ENCODE measurements at places on chromosomes 16 and 17. TPM values are rescaled to one million over a fixed set of nuclear protein-coding genes. Genes with fewer than 3 reads are reported as not detected.

DNA sequence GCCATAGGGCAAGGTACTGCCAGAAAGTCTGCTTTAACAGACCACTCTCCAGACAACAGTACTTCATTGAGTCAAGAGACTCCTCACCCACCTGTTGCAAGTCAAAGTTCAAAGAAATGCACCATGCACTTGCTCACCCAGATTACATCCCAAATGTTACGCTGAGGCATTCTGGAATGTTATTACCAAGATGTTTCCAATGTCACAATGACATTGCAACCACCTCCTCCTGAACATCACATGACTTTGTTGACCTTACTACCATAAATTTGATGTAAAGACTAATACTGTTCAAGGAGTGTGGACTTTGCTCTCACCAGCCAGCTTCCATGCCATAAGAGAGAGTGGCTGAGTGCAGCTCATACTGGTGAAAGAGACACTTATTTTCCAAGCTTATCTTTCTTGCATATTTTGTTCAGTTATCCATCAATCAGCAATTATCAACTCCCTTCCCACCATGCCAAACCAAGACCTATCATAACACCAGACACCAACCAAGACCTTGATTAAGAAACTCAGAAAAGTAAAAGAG is 58.5 kb upstream of the BCAR1 start:
- no peak overlapping the region for H3K27ac ChIP-seq
- H3K36me3 ChIP-seq = peaks cover 18% of the 10 kb centered on the region
- H3K27me3 ChIP-seq = peaks cover 6% of the 10 kb centered on the region
- H3K4me3 ChIP-seq = no peak overlapping the region

Gene CA7
- total RNA-seq = not detected

DNA sequence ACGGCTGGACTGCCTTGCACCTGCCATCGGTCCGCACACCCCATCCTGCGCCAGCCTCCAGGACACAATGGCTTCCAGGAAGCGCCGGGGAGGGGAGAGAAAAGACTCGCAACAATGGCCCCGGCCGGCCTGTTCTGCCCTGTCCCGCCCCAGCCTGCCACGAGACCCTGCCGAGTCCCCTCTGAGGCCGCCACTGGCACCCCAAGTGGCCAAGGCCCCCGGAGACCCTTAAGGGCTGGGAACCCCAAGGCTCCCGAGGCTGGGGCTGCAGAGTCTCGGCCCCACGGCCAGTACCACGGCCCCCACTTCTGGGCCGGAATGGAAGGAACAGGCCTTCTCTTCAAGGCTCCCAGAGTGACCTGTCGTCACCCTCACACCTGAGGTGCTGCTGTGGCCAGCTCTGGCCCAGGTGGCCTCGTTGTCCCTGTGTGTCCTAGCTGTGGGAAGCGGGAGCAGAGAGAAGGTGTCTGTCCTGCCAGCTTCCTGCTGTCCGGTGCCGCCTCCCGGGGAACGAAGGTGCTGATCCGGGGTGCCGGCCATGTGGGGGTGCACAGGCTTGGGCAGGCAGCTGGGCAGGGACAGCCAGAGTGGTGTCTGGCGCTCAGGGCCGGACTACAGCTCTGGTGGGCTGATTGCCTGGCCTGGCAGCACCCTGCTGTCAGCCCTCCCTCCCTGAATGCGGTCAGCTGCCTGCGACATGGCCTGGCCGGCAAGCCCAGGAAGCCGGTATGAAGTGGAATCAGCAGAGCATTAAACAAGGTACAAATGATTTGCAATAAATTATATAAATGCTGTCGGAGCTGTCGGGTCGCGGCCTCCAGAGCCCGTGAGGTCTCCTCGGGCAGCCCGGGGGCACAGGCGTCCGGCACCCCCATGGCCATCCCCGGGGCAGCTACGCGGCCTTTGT is 8.2 kb upstream of the CACNA1H start:
- H3K36me3 ChIP-seq = no peaks in the 10 kb centered on the region
- peaks cover 3% of the 10 kb centered on the region for H3K4me1 ChIP-seq
- no peak overlapping the region for H3K27ac ChIP-seq
- no peaks in the 10 kb centered on the region for H3K27me3 ChIP-seq
- no peak for DNase-seq

Gene ARHGDIG
- not detected for total RNA-seq

DNA sequence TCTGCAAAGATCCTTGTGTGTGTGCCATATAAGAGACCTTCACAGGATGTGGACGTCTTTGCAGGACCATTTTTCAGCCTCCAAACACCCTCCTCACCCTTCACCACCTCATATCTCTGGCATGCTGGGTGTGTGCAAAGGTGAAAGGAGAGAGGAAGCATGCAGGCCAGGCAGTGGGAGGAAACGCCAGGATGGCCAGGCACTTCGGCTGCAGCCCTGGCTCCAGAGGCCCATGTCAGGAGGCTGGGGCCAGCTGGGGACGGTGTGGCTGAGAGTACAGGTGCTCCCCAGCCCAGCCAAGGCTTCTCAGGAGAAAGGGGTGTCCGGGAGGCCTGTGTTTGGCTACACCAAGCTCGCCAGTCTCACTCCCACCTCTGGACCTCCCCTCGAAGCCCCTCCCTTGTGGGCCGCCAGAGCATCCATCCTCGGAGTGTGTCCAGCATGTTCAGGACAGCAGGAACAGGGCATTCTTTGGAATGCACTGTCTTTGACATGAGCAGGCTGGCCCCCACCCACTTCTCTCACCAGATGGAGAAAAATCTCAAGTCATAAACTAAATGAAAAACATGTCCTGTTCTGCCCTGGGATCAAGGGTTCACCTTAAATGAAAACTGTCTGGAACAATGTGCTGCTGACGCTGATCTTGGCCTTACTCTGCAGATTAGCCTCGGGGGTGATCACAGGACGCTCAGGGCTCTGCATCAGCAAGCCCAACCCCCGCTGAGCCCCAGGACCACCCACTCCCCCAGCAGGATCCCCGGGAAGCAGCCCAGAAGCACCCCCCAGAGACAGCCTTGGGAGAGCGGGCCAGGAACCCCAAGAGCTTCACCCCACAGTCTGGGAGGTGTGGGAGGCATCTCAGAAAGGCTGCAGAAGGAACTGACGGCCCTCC is 15.9 kb downstream of the PEMT start:
- H3K4me3 ChIP-seq = no peak overlapping the region
- no peaks in the 10 kb centered on the region for H3K36me3 ChIP-seq
- no peak overlapping the region for H3K27ac ChIP-seq
- no peaks in the 10 kb centered on the region for H3K4me1 ChIP-seq
- DNase-seq = no peak
- no peaks in the 10 kb centered on the region for H3K27me3 ChIP-seq

Gene CNEP1R1
- 31.7 TPM for total RNA-seq

DNA sequence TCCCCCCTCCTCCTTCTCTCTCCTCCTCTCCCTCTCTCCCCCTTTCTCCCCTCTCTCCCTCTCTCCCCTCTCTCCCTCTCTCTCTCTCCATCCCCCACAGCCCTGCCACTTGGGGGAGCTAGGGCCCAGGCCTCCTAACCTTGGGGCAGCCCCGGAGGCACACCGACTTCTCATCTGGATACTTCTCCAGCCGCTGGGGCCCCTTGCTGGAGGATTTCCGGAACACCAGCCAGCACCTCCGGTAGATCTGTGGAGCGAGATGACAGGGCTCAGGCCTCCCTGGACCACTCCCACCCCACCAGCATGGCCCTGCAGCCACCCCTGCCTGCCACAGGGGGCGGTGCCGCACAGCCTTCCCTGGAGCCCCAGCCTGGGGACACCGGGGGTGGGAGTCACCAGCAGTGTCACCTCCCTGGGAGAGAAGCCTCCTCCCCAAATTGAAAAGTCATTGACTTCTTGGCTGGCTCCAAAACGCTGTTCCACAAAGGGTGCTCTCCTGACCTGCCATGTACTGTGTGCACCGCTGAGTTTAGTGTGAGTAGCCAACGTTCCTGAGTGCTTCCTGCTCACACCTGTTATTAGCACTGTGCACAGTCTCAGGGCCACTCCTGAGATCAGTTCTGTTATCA is 10.5 kb downstream of the DOK4 start:
- peaks cover 7% of the 10 kb centered on the region for H3K36me3 ChIP-seq
- H3K4me1 ChIP-seq = peaks cover 15% of the 10 kb centered on the region
- DNase-seq = peak; percentile 89
- H3K4me3 ChIP-seq = peak overlapping the region; percentile 62
- H3K27ac ChIP-seq = peak overlapping the region; percentile 88

GRCh38 chr17:62968445-62968923 is 2.4 kb downstream of the TANC2 start:
- H3K4me1 ChIP-seq = peaks cover 27% of the 10 kb centered on the region
- peaks cover 29% of the 10 kb centered on the region for H3K27me3 ChIP-seq
- H3K27ac ChIP-seq = no peak overlapping the region
- H3K4me3 ChIP-seq = peak overlapping the region; percentile 46
- H3K36me3 ChIP-seq = no peaks in the 10 kb centered on the region
- DNase-seq = no peak

Gene TMEM219
- total RNA-seq = 74.5 TPM

Gene KRTAP4-4
- not detected for total RNA-seq

DNA sequence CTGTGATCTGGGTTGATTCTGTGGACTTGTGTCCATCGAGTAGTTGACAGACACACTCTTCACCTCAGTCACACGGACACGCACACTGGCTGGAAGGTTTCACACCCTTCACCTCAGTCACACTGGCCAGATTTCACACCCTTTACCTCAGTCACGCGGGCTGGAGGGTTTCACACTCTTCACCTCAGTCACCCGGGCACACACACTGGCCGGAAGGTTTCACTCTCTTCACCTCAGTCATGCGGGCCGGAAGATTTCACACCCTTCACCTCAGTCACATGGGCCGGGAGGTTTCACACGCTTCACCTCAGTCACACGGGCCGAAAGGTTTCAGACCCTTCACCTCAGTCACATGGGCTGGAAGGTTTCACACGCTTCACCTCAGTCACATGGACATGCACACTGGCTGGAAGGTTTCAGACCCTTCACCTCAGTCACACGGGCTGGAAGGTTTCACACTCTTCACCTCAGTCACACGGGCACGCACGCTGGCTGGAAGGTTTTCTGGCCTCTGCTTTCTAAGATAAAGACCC is 96.2 kb downstream of the PGS1 start:
- H3K4me3 ChIP-seq = no peak overlapping the region
- peaks cover 13% of the 10 kb centered on the region for H3K4me1 ChIP-seq
- peaks cover 3% of the 10 kb centered on the region for H3K27me3 ChIP-seq
- DNase-seq = no peak
- peak overlapping the region; percentile 4 for H3K27ac ChIP-seq

- H3K4me3 ChIP-seq = no peak overlapping the region
- H3K27me3 ChIP-seq = peaks cover 39% of the 10 kb centered on the region
- no peaks in the 10 kb centered on the region for H3K4me1 ChIP-seq
- H3K36me3 ChIP-seq = no peaks in the 10 kb centered on the region
Measured at GRCh38 chr16:54175169-54175551, 111.4 kb downstream of the IRX3 start.

Gene CDC42EP4
- total RNA-seq = 1.5 TPM

Gene SPATA32
- 0.53 TPM for total RNA-seq

Gene C17orf107
- 1.9 TPM for total RNA-seq

- no peak overlapping the region for H3K27ac ChIP-seq
- no peak for DNase-seq
- no peak overlapping the region for H3K4me3 ChIP-seq
- H3K36me3 ChIP-seq = no peaks in the 10 kb centered on the region
- H3K27me3 ChIP-seq = peaks cover 17% of the 10 kb centered on the region
Measured at GRCh38 chr17:39147221-39148185, 3.9 kb downstream of the PLXDC1 start.

Gene C16orf92
- not detected for total RNA-seq

DNA sequence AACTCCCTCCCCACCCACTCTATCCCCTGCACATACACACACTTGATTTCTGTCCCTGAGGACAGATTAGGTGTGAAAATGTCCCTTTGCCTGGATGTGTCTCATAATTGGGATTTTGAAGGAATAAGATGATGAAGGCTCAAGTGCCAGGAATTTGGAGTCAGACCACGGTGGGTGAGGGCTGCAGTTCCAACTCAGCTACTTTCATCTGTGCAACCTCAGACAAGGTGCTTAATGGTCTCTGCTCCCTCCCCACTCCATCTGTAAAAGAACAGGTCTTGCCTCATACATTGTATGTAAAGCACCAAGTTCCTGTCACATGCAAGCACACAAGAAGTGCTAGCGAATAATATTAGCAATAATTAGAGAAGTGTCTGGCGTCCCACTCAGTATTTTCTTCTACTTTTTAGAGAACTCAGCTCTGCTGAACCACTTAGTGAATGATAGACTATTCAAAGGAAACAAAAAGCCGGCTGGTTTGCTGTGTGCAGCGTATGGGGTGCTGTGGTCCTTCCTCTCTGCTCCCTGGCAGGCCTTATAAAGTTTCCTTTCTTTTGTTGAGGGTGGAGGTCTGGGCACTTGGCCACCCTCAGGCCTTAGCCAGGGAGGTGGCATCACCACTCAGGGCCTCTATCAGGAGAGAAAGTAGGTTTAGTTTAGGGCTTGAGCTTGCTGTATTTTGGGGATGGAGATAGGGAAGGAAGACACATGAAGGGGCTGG is 6.4 kb downstream of the TBX4 start:
- H3K27ac ChIP-seq = no peak overlapping the region
- H3K4me1 ChIP-seq = peaks cover 25% of the 10 kb centered on the region
- peaks cover 89% of the 10 kb centered on the region for H3K27me3 ChIP-seq
- H3K4me3 ChIP-seq = no peak overlapping the region
- H3K36me3 ChIP-seq = no peaks in the 10 kb centered on the region

Gene SLC16A6
- 5.8 TPM for total RNA-seq

DNA sequence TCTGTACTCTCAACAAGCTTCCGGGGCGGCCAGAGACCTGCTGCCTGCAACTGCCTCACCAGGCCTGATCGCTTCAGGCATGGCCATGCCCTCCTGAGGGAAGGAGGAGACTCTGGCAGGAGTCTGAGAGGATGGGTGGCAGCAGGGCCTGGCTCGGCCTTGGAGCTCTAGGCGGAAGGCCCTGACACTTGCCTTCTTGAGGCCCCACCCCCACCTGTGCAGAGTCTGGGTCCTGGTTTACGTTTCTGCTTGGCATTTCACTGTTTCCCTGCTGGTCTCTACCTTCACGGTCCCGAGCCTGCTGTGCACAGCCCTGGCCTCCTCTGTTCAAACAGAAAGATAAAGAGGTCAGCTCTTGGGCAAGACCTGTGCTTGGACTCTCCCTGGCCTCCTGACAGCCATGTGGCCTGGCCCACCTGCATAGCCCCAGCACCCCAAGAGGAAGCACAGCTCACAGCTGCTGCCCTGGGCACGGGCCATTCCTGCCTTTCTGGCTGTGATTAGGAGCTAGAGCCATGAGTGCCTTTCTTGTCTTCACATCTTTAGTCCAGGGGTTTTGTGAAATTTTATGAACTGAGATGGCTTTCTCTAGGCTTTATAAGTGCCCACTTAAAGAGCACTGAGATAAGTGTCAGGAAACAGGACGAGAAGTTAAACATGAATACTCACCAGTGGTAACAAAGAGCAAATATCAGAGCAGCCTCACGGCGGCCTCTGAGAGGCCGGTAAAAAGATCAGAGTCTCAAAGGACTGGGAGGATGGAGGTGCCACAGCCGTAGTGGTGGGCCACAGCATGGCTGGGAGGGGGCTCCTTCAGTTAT is 25.6 kb upstream of the MTSS2 start:
- H3K27me3 ChIP-seq = no peaks in the 10 kb centered on the region
- no peak overlapping the region for H3K4me3 ChIP-seq
- H3K36me3 ChIP-seq = peaks cover 1% of the 10 kb centered on the region
- no peak overlapping the region for H3K27ac ChIP-seq
- peaks cover 3% of the 10 kb centered on the region for H3K4me1 ChIP-seq
- no peak for DNase-seq

Gene MPV17L
- total RNA-seq = not detected

Gene MT1E
- total RNA-seq = 36.4 TPM

Measured in activated naive CD8-positive, alpha-beta T cell treated with anti-CD3 and anti-CD28 coated beads, Interleukin-2, amount 10 ng/mL, durations not matched to agents 7 days and 5 days (primary cell).